Upper lobe of right lung (tissue), 1 donor: ENCODE measurements at places on chromosomes 13 and 19. TPM values are rescaled to one million over a fixed set of nuclear protein-coding genes. Genes with fewer than 3 reads are reported as not detected.

Gene SIGLEC5
- 0.90 TPM for total RNA-seq

Gene S1PR2
- total RNA-seq = 21.7 TPM

Gene KLK4
- total RNA-seq = not detected

Gene GGACT
- total RNA-seq = 4.7 TPM

DNA sequence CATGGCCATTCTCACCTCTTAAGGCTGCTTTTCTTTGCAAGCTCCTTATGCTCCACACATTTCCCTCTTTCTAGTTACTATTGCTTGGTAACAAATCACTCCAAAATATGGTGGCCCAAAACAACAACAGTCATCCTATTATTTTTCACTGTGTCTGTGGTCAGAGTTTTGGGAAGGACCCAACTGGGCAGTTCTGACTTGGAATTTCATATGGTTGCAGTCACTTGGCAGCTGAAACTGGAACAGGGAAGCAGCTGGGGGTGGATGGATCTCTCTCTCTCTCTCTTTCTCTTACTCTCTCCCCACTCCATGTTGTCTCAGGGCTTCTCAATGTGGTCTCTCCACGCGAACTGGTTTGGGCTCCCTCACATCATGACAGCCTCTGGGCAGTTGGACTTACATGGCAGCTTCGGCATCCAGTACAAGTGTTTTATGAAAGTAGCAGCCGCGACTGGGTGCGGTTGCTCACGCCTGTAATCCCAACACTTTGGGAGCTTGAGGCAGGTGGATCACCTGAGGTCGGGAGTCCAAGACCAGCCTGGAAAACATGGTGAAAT, 39.6 kb downstream of the NUMBL start:
- H3K27ac ChIP-seq = peak overlapping the region; percentile 69
- DNase-seq = no peak
- H3K27me3 ChIP-seq = no peaks in the 10 kb centered on the region
- H3K4me1 ChIP-seq = peaks cover 19% of the 10 kb centered on the region

DNA sequence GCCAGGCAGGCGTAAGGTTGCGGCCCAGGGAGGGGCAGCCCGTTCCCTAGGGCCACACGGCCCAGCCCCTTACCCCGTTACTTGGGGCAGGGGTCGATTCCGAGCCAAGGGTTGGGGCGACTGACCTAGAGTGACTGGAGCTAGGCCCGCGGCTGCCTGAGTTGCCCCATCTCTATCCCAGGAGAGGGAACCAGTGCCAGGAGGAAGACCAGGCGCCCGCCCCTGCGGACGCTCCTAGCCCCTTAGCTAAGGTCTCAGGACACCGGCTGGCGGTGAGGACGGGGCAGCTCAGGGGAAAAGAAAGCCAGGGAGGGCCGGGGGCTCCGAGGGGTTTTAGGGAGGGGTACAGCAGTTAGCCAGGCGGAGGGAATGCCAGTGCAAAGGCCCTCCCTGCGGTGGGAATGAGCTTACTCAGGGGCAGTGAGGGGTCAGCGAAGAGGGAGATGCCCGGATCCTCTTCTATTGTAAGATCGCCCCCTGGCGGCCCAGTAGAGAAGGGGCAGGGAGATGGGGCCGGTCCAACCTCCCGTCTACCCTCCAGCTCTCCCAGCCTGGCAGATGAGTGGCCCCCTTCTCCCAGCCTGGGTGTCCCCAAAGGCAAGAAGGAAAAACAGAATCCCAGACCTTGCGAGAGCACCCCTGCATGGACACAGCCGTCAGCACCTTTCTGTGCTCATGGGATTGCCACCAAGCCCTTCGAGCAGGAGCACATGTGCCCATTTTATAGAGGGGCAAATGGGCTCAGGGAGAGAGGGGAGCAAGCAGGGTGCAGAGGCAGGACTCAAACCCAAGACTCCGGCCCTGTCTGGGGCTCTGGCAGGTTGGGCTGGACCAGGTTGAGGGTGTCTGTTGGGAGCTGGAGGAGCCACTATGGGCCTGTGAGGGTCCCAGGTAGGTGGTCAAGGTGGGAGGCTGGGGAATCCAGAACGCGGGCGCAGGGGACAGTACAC, 16.3 kb downstream of the CILP2 start:
- no peaks in the 10 kb centered on the region for H3K36me3 ChIP-seq
- peaks cover 8% of the 10 kb centered on the region for H3K27me3 ChIP-seq
- peak; percentile 76 for DNase-seq
- no peaks in the 10 kb centered on the region for H3K4me1 ChIP-seq

GRCh38 chr19:49710372-49710951, 19.5 kb downstream of the CPT1C start:
- no peaks in the 10 kb centered on the region for H3K4me1 ChIP-seq
- H3K36me3 ChIP-seq = no peaks in the 10 kb centered on the region
- no peaks in the 10 kb centered on the region for H3K27me3 ChIP-seq
- H3K27ac ChIP-seq = no peak overlapping the region
- no peak for DNase-seq

GRCh38 chr19:15246198-15246481, 13.9 kb upstream of the EPHX3 start:
- H3K4me3 ChIP-seq = no peak overlapping the region
- H3K27ac ChIP-seq = no peak overlapping the region
- no peaks in the 10 kb centered on the region for H3K27me3 ChIP-seq
- peaks cover 83% of the 10 kb centered on the region for H3K36me3 ChIP-seq
- DNase-seq = no peak
